ENCODE measurements at places on chromosomes 5 and 9. TPM values are rescaled to one million over a fixed set of nuclear protein-coding genes. Genes with fewer than 3 reads are reported as not detected.

The DBH gene
- 0.06 TPM for total RNA-seq

The C9orf85 gene
- total RNA-seq, result 11.5 TPM

The ABO gene
- 16.3 TPM for total RNA-seq

The AHRR gene
- 3.5 TPM for total RNA-seq

The PRDM9 gene
- not detected for total RNA-seq

DNA sequence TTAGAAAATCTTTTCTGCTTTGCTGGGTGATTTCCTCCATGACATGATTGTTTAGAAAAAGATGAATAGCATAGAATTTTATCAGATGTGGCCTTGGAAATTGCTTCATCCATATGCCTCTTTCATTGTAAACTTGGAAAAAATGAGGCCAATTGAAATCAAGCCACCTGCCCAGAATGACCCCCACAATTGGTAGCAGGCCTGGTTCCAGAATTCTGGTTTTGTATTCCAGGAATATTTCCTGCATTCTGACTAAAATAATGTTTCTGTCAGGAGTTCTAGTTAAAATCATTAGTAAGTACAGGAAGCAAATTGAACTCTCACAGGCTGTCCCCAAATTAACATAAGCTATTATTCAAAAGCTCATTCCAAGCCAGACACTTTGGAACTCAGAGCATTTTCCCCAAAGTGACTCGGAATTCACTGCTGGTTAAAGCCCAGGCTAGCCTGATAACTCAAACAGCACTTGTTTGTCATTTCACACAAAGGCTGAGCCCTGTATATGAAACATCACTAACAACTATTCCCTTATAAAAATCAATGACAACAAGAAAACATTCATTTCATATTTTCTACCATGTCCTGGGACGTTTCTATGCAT, 75.1 kb upstream of the ADCY2 start:
- no peak for DNase-seq

DNA sequence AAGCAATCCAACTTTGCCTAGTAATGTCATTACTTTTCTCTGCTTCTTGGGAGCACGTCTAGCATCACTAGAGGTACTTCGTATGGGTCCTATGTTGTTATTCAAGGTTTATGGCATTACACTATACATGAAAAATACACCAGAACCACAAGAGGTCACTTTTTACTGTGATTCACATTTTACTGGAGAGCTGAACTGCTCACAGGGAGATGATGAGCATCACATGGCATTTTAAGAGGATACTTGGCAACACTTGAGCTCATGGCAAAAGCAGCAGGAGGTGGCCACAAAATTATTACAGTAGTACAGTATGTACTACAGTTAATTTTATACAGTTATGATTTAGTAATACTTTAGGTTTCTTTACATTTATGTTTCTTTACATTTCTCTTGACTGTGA, 223.4 kb downstream of the PARP8 start:
- no peak for DNase-seq

- DNase-seq, result peak; percentile 42
Observed at GRCh38 chr5:179699616-179700237, 960 bp downstream of the CANX start.

- DNase-seq, result no peak
Observed at GRCh38 chr5:42064821-42065220, 139.7 kb downstream of the FBXO4 start.

GRCh38 chr5:177399997-177400868, at the start of gene PFN3:
Gene PFN3 (minus strand): TSS chr5:177400661. CDS start chr5:177400576, 85 bp downstream.
- peak; percentile 63 for DNase-seq
